ENCODE measurements at places on chromosomes 11 and 22.

- DNase-seq: no peak
Measured at GRCh38 chr11:15805726-15806125, 550.6 kb downstream of the SOX6 start.

DNA sequence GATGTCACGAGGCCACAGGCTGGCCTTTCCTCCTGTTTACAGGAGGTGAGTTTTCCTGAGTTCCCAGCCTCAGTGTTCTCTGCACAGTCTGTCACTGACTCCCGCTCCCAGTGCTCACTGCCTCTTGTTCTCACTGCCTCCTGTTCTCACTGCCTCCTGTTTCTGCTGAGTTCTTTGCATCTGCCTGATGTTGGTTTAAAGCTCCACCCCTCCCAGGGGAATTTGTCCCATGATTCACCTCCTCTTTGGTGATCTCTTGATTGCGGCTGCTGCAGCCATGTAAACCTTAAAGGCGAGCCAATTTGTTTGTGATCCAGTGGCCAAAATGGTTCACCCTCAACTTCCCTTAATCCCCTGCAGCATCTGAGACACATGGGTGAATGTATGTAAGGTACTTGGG, 6.0 kb upstream of the TUBA8 start:
- no peak for DNase-seq

DNA sequence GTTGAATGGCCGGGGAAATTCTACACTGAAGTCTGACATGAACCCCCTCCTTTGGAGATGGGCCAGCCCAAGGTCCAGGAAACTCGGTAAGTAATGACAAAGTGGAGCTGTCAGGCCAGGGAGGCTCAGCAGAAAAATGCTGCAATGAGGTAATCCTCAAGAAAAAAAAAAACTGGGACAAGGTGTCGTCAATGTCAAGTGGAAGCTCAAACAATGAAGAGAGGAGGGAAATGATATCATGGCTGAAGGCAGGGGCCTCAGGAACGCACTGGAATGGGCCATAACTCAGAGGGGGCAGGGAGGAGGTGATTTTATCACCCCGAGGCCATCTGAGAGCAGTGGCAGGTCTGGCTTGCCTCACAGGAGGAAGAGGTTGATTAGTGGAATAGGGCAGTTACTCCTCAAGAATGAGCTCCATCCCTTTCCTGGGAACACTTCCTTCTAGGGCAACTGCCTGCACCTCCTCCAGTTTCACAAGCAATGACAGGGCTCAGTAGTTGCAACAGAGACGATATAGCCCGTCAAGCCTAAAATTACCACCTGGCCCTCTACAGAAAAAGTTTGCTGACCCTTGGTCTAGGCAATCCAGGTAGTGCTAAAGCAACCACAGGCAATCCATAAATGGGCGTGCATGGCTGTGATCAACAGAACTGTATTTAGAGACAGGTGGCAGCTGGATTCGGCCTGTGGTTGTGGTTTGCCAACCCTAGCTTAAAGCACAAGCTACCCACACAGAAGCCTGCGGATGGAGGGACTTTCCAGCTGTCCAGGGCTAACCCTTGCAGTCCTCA, 65.2 kb downstream of the FBXO7 start:
- DNase-seq: no peak

GRCh38 chr22:28923826-28924732, 40.7 kb downstream of the ZNRF3 start:
- DNase-seq: no peak

- no peak for DNase-seq
Measured at GRCh38 chr11:18493310-18493709, 33.4 kb downstream of the TSG101 start.

DNA sequence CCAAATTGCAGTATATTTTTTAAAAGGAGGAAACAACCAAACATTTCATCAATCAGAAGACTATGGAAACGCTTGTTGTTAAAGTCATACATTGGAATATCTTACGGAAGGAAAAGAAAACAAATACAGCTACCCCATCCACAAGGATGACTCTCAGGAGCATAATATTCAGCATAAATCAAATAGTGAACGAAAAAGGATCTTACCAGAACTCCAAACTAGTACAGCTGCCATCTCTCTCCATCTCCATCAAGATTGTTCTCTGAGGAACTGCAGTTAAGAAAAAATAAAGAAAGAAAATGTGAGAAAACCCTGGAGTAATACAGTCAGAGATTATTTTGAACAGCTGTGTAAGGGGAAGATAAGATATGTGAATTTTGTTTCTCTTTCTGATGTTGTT, 299.8 kb upstream of the CNTN5 start:
- no peak for DNase-seq

GRCh38 chr11:27349919-27350318, 13.1 kb downstream of the CCDC34 start:
- no peak for DNase-seq

- DNase-seq: no peak
Measured at GRCh38 chr11:96472085-96472484, 82.3 kb downstream of the JRKL start.

DNA sequence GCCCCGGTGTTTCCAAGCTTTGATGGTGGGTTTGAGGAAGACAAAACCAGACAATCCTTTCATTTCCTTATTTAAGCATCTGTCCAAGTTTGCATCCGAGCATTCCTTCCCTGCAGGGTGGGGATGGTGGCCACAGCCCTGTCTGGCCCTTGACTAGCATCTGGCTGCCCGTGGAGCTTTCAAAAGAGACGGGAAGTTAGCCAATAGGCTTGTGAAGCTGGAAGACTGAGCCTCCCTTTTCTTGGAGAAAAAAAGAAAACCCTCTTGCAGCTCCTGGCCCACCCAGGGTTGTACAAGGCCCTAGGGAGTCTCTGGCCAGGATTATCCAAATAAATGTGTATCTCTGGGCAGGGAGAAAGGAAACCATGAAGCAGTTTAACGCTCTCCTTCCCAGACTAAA, 60.6 kb downstream of the MICAL2 start:
- DNase-seq: no peak

GRCh38 chr22:29205594-29206371, at the start of gene EMID1:
Gene EMID1, plus strand, starts transcription at chr22:29205896. Its CDS starts 143 bp downstream, at chr22:29206039.
- DNase-seq: no peak

DNA sequence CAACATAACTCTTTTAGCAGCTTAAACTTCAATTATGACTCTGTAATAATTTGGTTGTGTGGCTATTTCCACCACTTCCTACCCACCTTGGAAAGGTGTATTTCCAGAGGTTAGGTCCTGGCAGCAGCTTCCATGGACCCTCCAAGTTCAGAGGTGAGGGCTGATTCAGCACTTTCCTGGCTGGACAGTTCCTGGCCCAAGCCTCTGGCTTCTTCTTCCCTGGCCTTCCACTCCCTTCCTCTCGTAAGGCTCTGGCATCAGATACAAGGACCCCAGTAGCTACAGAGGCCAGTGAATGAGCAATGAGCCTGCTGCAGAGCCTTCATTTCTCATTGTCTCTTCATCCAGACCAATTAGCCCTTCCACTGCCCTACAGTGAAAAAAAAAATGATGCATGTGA, 98.1 kb upstream of the KIRREL3 start:
- no peak for DNase-seq

- DNase-seq: no peak
Measured at GRCh38 chr22:30824096-30824495, 129.4 kb downstream of the OSBP2 start.

DNA sequence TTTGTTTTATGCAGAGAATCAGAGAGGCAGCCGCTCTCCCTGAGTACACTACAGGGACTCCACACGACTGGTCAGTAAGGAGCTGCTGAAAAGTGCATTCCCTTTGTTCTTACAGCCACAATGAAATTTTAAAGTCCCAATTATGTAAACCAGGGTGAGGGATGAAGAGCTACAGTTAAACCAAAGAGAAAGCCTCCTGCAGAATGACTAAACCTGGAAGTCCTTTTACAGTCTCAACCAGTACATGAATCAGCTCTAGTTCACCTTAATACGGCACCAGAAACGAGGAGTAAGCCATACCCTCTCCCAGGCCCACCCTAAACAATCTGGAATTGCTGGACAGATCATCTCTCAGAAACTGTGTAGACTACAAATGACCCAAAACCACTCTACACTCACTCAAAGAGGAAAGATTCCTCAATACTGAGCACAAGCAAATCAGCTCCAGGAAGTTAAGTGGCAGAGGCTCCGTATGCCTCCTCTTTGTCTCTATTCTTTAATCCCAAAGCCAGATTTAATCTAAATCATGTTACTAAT, 113.1 kb downstream of the RBFOX2 start:
- DNase-seq: no peak

- no peak for DNase-seq
Measured at GRCh38 chr11:122157653-122158161, 41.7 kb upstream of the BLID start.

DNA sequence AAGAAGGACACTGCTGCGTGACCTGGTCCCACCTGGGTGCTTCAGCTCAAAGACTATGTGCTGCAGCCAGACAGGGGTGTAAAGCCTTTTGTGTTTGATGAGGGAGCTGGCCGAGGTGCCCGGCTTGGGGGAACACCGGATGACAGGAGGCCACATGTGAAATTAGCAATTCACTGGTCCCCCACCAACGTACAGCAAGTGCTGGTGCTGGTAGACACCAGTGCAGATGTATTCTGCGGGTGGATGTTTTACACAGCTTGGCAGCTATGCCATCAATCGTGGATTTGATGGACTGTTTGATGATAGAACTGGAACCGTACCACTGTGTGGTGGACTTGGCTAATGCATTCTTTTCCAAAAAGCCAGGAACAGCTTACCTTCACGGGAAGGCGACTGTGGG, 47.9 kb upstream of the LIPT2 start:
- DNase-seq: no peak

DNA sequence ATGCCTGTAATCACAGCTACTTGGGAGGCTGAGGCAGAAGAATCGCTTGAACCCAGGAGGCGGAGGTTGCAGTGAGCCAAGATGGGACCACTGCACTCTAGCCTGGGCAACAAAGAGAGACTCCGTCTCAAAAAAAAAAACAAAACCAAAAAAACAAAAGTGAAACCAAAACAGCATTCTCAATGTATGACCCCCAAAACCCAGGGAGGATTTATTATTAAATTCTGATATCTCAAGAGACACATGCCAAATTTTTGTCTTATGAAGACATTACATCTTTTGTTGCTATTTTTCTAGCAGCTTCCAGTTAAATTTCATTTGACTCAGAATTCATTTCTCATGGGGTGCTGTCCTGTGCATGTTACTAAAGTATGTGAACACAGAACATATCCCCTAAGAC, 3.0 kb upstream of the YPEL4 start:
- DNase-seq: no peak

DNA sequence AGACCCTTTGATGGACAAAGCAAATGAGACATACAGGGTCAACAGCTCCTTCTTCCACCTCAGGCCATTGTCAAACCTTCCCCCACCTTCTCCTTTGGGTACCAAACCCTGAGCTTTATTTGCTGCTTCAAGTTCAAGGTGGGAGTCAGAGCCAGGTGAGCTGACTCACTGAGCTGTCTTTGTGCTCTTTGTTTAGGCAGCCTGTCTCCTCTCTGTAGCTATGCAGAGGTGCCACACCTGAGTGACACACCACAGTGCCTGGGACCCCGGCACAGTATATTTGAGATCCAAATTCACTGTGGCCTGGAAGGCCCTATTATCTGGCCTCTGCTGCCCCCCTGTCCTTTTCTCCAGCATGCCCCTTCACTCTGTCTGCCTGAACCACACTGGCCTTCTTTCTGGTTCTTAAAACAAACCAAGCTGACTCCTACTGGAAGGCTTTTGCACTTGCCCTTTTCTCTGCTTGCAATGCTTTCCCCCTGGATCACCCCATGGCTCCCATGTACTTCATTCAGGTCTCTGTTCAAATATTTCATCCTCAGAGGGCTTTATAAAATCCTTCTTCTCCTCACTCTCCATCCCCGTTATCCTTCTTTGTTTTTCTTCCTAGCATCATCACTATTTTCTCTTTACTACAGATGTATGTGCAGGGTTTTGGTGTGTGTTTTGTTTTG, 16.1 kb downstream of the LMO2 start:
- DNase-seq: no peak

DNA sequence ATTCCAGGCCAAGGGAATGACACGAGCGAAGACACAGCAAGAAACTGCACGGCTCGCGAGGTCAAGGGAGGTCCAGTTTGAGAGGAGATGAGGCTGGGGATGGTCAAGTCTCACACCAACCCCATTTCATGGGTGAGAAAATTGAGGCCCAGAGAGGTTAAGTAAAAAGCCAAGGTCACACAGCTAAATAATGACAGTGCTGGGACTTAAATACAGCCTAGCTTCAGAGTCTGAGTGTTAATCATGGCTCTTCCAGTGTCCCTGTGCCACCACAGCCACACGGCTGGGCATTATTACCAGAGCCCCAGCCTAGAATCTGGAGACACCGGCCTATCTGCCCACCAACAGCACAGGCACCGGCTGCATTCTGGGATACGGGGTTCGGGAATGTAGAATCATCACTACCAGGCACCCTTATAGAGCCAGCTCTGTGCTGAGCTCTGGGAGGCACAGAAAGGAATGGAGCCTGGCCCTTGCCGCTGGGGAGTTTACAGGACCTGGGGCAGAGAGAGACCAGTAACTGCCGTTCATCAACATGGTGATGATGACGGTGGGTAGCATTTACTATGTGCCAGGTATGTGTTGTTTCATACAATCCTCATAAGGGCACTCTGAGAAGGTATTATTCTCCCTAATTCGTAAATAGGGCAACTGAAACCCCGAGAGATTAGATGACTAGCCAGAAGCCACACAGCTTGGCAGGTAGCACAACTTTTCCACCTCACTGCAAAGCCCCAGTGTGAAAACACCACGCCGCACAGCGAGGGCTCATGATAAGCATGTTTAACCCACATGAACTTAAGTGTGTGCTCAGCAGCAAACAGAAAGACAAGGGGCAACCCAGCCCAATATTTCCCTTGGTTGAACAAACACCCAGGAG, 51.8 kb downstream of the CD6 start:
- no peak for DNase-seq

- no peak for DNase-seq
Measured at GRCh38 chr22:31099386-31099785, 8.0 kb downstream of the SELENOM start.

DNA sequence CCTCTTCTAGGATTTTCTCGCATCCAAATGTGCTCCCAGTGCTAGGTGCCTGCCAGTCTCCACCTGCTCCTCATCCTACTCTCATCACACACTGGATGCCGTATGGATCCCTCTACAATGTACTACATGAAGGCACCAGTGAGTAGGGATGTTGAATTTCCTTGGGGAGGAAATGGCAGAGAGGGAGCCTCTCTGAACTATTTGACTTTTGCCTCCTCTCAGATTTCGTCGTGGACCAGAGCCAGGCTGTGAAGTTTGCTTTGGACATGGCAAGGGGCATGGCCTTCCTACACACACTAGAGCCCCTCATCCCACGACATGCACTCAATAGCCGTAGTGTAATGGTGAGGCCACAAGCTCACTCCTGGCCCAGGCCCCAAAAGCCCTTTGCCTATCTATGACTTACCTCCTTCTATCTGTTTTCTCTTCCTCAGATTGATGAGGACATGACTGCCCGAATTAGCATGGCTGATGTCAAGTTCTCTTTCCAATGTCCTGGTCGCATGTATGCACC, 2.5 kb downstream of the TAF10 start:
- DNase-seq: no peak

All from brain pericyte (primary cell).